NCI-H1417 (cell line): ENCODE measurements at places on chromosomes 2 and 18.

DNA sequence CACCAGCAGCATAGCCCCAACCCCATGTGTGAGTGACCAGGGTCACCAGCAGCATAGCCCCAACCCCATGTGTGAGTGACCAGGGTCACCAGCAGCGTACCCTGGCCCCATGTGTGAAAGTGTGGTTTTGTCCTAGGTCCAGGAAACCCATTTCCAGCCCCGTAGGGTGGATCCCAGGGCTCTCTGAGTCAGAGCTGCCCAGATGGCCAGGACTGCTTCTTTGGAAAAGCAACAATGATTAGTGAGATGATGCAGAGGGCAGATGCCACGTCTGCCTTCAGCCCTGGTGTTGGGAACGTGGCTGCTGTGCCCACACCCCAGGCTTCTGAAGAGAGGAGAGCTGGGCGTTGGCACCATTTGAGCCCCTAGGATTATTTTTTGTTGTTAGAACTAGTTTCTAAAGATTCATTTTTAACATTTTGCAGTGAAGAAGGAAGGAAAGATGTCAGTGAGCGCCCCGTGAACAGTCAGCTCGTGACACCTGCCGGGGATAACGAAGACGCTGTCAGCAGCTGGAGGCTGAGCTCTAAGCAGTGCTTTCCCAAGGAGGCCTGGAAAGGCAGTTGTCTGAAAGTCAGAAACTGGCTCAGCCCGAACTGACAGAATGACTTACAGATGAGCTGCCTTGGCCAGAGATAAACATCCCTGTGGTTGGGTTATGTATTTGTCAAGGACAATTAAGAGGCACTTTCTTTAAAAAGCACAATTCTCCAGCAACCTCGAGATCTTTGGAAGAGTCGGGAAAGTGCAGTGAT is 32.1 kb upstream of the KCNG2 start:
- DNase-seq: peak; percentile 70

- no peak for DNase-seq
These were observed 62.1 kb downstream of the BCL2 start for GRCh38 chr18:63257453-63257852.

GRCh38 chr18:79507076-79507545 is 111.4 kb downstream of the NFATC1 start:
- DNase-seq: peak; percentile 63

GRCh38 chr2:172065111-172065510 is 20.2 kb upstream of the DLX1 start:
- no peak for DNase-seq

GRCh38 chr2:41881249-41881648 is 166.6 kb upstream of the PKDCC start:
- no peak for DNase-seq

GRCh38 chr18:36179562-36180355 is 7.5 kb upstream of the MOCOS start:
- DNase-seq: no peak

- DNase-seq: no peak
These were observed 57.0 kb downstream of the CIB4 start for GRCh38 chr2:26584191-26584590.

GRCh38 chr2:188766471-188766856 is 207.7 kb upstream of the COL3A1 start:
- DNase-seq: no peak

DNA sequence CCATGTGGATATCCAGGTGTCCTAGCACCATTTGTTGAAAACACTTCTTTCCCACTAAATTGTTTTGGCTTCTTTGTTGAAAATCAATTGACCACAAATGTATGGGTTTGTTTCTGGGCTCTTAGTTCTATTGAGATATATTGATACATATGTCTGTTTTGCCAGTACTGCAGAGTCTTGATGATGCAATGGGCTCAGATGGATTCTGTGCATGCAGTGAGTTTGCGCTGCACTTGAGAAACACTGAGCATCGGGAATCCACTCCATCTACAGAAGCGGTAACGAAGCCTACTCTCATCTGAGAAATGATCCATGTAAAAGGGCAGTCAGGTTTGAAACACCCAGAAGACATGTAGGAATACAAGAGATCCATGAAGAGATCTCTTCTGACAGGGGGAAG is 21.9 kb upstream of the DNAJC10 start:
- no peak for DNase-seq

DNA sequence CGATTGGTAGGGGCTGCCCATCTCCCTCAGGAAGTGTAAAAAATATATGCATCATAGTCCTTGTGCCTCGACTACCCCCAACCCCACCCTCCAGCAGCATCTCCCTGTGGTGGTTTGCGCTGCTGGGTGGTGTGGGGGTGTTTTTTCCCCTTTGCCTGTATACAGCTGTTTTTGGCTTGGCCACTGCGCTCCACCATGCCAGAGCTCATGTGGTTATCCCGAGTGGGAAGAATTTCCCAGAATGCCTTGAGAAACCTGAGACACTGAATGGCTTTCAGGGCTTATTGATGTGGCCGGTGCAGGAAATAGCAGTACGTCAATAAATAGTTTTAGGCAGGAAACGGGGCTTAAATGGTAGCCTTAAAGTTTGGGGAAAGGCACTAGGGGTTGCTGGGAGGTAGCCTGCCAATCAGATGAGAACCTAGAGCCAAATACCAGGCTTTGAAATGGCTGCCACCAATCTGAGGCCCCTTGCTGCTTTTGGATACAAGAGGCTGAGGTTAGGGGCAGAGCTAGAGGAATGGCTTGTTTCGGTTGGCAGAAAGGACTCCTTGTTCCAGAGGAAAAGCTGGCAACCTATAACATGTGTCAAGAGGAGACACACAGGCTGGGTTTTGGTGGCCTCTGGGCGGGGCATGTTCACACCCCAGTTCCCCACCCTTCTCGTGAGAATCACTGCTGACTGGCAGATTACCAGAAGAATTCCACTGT is 144.1 kb downstream of the SMAD7 start:
- DNase-seq: no peak

GRCh38 chr2:38945911-38946310 is 56.2 kb downstream of the ARHGEF33 start:
- DNase-seq: no peak
